ENCODE measurements at places on chromosomes 1 and 21. TPM values are rescaled to one million over a fixed set of nuclear protein-coding genes. Genes with fewer than 3 reads are reported as not detected.

The IL24 gene
- 0.50 TPM for total RNA-seq

The GBP6 gene
- total RNA-seq = not detected

The HAPLN2 gene
- total RNA-seq = 0.09 TPM

The BTBD19 gene
- 2.6 TPM for total RNA-seq

The PGBD5 gene
- 0.36 TPM for total RNA-seq

The CYYR1 gene
- not detected for total RNA-seq

The L1TD1 gene
- total RNA-seq = not detected

The TDRD5 gene
- not detected for total RNA-seq

The EDARADD gene
- 3.1 TPM for total RNA-seq

The RIPPLY3 gene
- total RNA-seq = 0.55 TPM

The FAM72D gene
- total RNA-seq = 6.7 TPM

The FHL3 gene
- total RNA-seq = 11.0 TPM

The PDC gene
- total RNA-seq = not detected

The PAQR6 gene
- total RNA-seq = 4.7 TPM

The PLPP3 gene
- total RNA-seq = 19.7 TPM

The PLA2G2D gene
- total RNA-seq = not detected

The CFHR4 gene
- total RNA-seq = not detected

The WNT3A gene
- total RNA-seq = 0.05 TPM

The SELL gene
- 0.08 TPM for total RNA-seq

The PTGFR gene
- total RNA-seq = not detected

The CFAP107 gene
- total RNA-seq = not detected

The MAN1C1 gene
- total RNA-seq = 0.93 TPM

The TIAM1 gene
- 0.81 TPM for total RNA-seq

The PLA2G2C gene
- total RNA-seq = not detected

The LRRC71 gene
- total RNA-seq = 0.08 TPM

The SELENBP1 gene
- total RNA-seq = 6.2 TPM

The TMEM240 gene
- total RNA-seq = 0.24 TPM

The OLFML2B gene
- 0.33 TPM for total RNA-seq

All from A549 treated with dexamethasone at 1 μM for 4 hours (cell line).